ENCODE measurements at places on chromosomes 6 and 20. TPM values are rescaled to one million over a fixed set of nuclear protein-coding genes. Genes with fewer than 3 reads are reported as not detected.
A peak's percentile ranks its signal among the peaks of the same experiment; 100 is the strongest.

DNA sequence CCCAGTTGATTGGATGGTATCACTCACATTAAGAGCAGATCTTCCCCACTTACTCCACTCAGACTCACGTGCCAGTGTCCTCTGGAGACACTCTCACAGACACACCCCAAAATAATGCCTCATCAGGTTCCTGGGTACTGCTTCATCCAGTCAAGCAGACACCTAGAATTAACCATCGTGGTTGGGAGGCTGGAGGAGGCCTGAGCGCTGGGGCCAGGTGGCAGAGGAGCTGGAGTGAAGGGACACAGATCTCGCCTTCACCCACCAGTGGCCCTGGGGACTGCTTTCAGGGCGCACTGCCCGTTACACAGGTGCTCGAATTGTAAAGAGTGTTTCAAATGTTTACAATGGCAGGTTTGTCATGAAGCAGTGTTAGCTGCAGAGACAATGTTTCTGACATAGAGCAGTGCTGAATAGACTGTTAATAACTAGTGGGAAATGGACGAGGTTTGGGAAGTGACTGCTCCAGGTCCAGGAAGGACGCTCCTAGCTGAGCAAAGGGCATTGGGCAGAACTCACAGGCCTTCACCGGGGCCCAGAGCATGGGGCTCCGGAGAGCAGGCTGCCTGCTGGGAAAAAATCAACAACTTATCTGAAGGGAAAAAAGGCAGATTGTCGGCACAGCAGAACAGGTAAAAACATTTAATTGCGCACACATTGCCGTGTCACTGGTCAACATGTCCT is 38.4 kb downstream of the TMEM242 start:
- DNase-seq, result no peak

Gene CCDC170
- total RNA-seq, result 21.3 TPM

GRCh38 chr20:34055290-34055689 is 56.8 kb downstream of the EIF2S2 start:
- DNase-seq, result peak; percentile 49

GRCh38 chr6:111846492-111847409 is 26.5 kb downstream of the FYN start:
- no peak for DNase-seq

- no peak for DNase-seq
Measured at GRCh38 chr6:71119560-71119959, 162.7 kb upstream of the B3GAT2 start.

- DNase-seq, result no peak
Measured at GRCh38 chr6:164331026-164331425, 916.5 kb downstream of the QKI start.

Gene IRF4
- total RNA-seq, result 4.6 TPM
